ENCODE measurements at places on chromosomes 5 and 9.

- peak; percentile 48 for DNase-seq
These were observed 8.6 kb upstream of the AQP3 start for GRCh38 chr9:33455945-33456344.

DNA sequence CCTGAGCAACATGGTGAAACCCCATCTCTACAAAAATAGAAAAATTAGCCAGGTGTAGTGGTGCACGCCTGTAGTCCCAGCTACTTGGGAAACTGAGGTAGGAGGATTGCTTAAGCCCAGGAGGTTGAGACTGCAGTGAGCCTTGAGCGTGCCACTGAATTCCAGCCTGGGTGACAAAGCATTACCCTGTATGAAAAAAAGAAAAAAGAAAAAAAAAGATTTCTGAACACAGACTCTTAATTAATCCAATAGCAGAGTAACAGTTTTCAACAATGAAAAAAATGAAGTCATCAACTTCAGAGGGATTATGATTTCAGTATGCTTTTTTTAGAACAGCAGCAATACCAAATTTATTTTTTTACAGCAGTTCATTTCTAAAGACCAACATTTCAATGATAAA is 118.8 kb upstream of the TNPO1 start:
- no peak for DNase-seq

GRCh38 chr9:98807070-98807813 is at the start of gene GALNT12:
Gene GALNT12, plus strand, starts transcription at chr9:98807670. Its CDS starts 29 bp downstream, at chr9:98807699.
- peak; percentile 42 for DNase-seq

DNA sequence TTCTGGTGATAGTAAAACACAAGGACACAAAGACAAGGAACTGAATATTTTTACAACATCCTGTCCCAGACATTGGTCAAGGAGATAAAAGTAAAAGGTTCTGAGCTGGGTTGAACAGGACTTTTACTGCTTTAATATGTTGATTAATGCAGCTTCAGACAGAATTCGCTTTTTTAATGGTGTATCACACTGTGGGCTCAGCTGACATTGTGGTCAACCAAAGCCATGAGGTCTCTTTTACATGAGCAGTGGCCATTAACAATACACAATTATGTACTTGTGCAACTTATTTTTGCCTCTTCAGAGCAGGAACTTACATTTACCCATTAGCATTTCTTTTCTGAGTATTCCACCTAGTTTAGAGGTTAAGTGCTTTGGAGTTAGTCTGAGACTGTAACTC is 22.8 kb upstream of the ERBIN start:
- no peak for DNase-seq

DNA sequence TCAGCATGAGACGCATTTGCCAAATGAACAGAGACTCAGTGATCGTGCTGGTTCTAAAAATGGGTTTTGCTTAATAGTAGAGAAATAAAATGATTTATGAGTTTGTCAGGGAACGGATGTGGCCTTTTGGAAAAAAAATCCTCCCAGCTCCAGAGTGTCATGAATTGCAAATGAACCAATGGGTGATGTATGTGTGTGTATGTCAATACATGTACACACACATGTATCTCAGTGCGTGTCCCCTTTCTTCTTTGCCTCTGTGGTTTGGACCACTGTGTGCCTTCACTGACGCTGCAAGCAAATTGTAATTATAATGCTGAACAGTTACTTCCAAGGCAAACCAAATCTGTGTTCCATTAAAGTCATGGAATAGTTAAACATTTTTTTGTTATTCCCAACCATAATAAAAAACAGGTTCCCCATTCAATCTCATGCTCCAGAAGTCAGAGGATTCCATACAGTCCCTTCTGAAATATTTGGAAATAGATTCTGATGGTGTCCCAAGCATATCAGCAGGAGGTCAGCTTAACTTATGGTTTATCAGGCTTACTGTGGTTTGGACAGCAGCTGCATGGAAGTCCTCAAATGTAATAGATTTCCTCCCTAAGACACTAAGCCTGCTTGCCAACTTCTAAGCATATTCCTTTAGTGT is 630.5 kb downstream of the ACTL7B start:
- no peak for DNase-seq

DNA sequence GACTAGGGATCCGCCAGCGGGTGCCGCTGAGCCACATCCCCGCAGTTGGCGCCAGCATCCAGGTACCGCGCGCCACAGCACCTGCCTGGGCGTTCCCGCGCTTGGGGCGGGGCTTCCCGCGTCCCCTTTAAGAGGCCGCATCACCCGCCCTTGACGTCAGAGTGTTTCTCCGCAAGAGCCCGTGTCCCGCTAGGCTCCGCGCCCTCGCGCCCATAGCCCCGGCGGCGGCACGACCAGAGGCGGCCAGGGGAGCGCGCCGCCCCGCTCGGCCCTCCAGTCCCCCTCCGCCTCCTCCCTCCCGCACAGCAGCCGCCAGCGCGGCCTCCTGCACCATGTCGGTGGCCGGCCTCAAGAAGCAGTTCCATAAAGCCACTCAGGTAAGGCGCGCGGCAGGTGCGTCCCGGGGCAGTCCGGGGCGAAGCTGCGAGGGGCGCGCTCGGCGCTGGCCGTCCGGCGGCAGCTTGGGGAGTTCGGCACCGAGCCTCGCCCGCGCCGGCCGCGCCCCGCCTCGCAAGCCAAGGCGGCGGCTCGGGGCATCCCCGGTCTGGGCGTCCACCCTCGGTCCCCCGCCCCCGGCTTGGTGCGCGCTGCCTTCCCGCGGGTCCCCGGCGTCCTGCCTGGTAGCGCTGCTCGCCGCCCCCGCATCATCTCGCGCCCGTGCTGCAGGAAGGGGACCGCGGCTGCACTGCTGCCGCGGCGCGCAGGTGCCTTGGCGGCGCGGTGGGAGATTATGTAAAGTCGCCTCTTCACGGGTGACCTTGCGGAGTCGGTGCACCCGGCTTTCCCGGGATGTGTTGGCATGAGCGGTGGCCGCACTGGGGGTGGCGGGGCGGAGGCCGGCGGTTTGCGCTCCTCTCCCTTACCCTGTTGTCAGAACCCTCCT is at the start of gene SH3GL2:
TSS of gene SH3GL2 (plus strand) at position 156 of the 883 bp plus-strand sequence.
- DNase-seq, result no peak

- DNase-seq, result no peak
These were observed 195.8 kb upstream of the KLF4 start for GRCh38 chr9:107685376-107685775.

DNA sequence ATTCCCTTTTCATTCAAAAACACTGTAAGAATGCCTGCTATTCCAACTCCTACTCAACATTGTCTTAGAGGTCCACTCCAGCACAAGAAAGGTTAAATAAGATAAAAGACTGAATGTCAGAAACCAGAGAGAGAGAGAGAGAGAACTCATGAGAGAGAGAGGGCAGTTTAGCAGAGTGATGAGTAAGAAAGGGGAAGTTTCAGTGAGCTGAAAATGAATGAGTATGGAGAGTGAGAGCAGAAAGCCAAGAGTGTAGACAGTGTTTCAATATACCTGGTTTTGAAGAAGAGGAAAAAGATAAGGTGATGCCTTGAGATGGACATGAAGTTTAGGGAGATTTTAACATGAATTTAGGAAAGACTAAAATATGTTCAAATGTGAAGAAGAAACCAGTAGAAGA is 528.0 kb upstream of the SEMA6A start:
- no peak for DNase-seq

GRCh38 chr5:91219803-91220371 is 163.2 kb downstream of the ARRDC3 start:
- DNase-seq, result peak; percentile 24

DNA sequence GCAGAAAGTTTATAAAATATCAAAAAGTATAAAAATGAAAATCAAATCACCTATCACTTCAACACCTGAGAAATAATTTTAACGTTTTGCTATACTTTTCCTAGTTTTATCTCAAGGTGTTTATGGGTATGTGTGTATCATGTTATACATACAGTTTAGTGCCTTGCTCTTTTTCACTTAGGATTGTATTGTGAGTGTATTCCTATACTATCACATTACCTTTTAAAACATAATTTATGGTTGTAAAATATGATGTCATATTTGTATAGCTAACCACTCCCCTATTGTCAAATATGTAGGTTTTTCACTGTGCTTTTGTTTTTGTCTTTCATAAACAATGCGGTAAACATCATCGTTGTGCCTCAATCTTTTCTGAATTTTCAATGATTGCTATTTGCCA is 479.9 kb downstream of the SPOCK1 start:
- no peak for DNase-seq

DNA sequence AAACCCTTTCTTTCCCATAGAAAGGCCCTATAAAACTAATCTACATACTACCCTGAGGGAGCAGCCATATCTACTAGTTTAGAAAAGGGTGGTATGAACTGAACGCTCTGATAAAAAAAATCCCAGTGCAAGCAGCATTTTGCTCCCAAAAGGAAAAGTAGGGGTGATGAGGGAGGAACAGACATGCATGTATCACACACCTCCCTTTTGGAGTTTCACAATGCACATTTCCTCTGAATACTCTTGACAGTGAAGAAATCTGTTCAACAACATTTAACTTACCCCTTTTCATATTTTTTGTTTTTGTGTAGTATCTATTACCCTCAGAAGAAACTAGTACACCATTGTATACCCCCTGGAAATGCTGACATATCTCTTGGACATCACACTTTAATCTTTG is 411.4 kb downstream of the MAT2B start:
- DNase-seq, result no peak

DNA sequence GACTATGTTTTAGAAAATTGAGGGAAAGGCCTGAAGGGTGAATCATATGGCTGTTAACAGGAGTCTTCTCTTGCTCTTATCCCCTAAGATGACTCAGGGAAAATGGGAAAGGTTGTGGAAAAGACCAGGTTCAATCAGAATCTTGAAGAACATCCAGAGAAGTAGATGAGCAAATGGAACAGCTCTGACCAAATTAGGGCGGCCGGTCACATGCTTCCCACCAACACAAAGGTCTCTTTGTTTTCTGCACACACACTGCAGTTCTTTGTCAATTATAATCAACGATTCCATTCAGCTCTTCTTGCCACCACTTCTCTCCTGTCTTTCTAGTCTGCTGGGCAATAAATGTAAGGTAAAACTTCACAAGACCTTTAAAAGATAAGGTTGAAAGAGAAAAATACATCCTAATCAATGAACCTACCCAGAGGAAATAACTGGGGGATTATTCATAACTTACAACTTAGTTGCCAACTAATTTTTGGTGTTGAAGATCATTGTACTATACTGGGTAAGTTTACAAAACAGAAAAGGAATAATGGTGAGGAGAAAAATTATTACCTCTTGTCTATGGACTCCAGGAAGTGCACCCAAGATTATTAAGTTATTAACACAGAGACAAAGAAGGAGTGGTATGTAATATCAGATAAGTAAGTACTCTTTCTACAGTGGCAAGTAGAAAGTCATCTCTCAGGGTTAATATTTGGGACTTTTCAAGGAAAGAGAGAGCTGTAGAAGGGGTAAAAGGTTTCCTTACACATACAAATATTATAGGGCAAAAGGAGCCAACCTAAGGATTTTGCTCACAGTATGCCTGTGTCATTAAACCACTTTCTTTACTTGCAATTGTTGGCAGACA is 441.9 kb upstream of the PIK3R1 start:
- no peak for DNase-seq

DNA sequence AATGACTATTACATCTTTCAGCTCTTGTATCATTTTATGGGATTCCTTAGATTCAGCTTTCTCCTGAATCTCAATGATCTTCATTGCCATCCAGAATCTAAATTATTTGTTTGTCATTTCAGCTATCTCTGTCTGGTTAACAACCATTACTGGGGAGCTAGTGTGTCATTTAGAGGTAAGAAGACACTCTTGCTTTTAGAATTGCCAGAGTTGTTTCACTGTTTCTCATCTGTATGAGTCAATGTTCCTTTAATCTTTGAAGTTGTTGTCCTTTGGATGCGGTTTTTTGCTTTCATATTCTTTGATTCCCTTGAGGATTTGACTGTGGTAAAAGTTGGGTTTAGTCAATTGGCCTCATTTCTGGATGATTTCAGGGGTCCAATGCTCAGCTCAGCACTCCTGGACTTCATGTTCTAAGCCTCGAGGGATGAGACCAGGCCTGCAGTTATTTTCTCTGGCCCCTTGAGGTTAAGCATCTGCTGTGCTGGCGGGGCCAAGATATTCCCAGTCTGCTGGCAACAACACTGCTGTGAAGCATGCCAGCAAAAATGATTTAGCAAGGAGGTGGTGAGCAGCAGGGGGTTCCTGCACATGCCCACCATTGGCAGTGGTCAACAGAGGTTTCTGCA is 102.4 kb upstream of the PCSK5 start:
- no peak for DNase-seq

GRCh38 chr9:71146511-71146910 is 25.1 kb upstream of the TRPM3 start:
- no peak for DNase-seq

DNA sequence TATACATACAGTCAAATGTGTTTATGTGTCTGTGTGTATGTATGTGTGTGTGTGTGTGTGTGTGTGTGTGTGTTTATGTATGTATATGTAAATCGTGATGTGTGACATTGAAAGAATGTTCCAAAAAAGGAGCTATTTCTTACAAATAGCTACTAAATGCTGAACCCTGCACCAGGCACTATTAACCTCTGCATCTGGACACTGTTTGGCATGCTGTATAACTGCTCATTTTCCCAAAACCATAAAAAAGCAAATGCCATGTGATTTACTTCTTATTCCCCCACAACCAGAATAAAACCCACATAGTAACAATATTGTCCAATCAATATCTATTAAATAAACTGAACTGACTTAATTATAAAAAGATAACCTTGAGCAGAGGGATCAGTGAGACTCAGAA is 91.1 kb downstream of the NR6A1 start:
- DNase-seq, result no peak

DNA sequence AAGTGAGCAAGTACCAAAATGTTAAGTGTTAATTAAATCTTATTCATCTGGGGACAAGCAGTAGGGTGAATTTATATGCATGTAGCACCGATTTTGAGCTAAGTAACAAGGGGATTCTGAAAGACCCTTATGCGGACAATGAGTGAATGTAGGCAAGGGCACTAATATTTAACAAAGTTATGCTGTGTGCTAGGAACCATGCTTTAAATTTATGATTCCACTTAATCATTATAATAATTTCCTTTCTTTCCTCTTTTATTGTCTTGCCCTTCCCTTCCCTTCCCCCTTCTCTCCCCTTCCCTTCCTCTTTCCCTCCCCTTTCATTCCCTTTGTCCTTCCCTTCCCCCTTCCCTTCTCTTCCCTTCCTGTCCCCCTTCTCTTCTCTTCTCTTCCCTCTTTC is 25.7 kb upstream of the TNC start:
- no peak for DNase-seq

GRCh38 chr9:97567182-97567893 is 65.8 kb downstream of the TSTD2 start:
- no peak for DNase-seq

DNA sequence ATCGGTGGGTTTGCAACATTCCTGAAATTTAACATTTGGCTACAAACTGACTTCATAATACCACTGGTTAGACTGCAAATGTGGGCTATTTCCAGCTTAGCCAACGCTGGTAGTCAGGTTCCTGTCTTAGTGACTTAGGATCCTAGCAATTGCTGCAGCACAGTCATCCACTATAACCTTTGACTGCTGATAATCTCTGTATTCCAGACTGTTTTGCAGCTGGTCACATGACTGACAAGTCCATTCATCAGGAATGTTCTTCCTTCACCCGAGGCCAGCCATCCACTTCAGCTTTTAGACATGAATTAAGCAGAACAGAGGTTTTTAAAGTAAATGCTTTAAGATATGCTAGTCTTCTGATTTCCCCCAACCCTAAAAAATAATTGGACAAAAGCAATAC is 425.9 kb upstream of the MPDZ start:
- DNase-seq, result no peak
